ENCODE measurements at places on chromosomes 3 and 15.

DNA sequence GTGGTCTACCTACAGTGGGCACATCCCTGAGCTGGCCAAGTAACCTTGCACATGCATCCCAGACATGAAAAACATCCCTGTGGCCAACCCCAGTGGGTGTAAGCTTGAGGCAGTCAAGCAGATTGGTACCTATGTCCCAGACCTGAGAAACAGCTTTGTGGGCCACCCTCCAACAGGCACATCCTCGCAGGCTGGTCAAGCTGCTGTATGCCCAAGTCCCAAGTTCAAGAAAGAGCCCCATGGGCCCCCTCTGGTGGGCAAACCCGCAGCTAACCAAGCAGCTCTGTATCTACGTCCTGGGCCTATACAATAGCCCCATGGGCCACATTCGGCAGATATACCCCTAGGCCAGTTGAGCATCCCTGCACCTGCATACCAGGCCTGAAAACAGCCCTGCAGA, 186.3 kb upstream of the GPR149 start:
- no peaks in the 10 kb centered on the region for H3K36me3 ChIP-seq
- DNase-seq = no peak
- H3K27ac ChIP-seq = no peak overlapping the region

- H3K4me1 ChIP-seq = peaks cover 81% of the 10 kb centered on the region
- no peaks in the 10 kb centered on the region for H3K36me3 ChIP-seq
- peak overlapping the region; percentile 19 for H3K27ac ChIP-seq
- DNase-seq = no peak
- no peaks in the 10 kb centered on the region for H3K27me3 ChIP-seq
Observed at GRCh38 chr15:98731712-98732450, 83.5 kb downstream of the IGF1R start.

- H3K4me3 ChIP-seq = no peak overlapping the region
- H3K27me3 ChIP-seq = no peaks in the 10 kb centered on the region
- H3K36me3 ChIP-seq = no peaks in the 10 kb centered on the region
- H3K4me1 ChIP-seq = no peaks in the 10 kb centered on the region
- no peak for DNase-seq
- no peak overlapping the region for H3K27ac ChIP-seq
Observed at GRCh38 chr3:94532951-94533350, 470.1 kb downstream of the NSUN3 start.

DNA sequence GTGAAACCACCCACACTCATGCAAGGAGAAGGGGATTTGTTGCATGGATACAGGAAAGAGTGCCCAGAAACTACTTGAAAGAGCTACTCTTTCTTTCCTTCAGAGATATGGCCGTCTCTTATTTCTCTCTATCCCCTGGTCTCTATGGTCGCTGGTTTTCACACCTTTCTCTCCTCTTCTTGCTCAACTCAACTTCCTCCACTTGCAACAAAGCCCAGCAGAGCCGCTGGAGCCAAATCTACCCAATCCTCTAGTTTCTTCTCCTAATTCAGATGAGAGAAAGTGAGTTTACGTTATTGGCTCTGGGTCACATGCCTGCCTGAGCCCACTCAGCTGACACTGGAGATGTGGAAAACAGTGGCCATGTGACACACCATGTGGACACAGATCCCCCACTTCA, 215.2 kb downstream of the OSBPL10 start:
- DNase-seq = no peak
- H3K4me3 ChIP-seq = no peak overlapping the region
- H3K36me3 ChIP-seq = no peaks in the 10 kb centered on the region
- H3K27ac ChIP-seq = no peak overlapping the region
- H3K27me3 ChIP-seq = no peaks in the 10 kb centered on the region

- H3K27ac ChIP-seq = no peak overlapping the region
- peaks cover 27% of the 10 kb centered on the region for H3K4me1 ChIP-seq
- H3K4me3 ChIP-seq = no peak overlapping the region
Observed at GRCh38 chr15:69392352-69392751, 21.8 kb upstream of the KIF23 start.

- no peaks in the 10 kb centered on the region for H3K27me3 ChIP-seq
- H3K36me3 ChIP-seq = no peaks in the 10 kb centered on the region
- peak overlapping the region; percentile 94 for H3K27ac ChIP-seq
- peak; percentile 78 for DNase-seq
Observed at GRCh38 chr3:170358042-170359010, 811 bp downstream of the SKIL start.

GRCh38 chr15:41922353-41922752, 28.5 kb upstream of the SPTBN5 start:
- no peaks in the 10 kb centered on the region for H3K27me3 ChIP-seq
- no peak overlapping the region for H3K4me3 ChIP-seq
- H3K4me1 ChIP-seq = peaks cover 82% of the 10 kb centered on the region
- H3K36me3 ChIP-seq = no peaks in the 10 kb centered on the region
- H3K27ac ChIP-seq = peak overlapping the region; percentile 92

GRCh38 chr3:32616267-32616962, 45.8 kb upstream of the DYNC1LI1 start:
- no peak overlapping the region for H3K27ac ChIP-seq
- no peaks in the 10 kb centered on the region for H3K36me3 ChIP-seq
- no peaks in the 10 kb centered on the region for H3K27me3 ChIP-seq

GRCh38 chr3:52705438-52705687, 228 bp downstream of the GLT8D1 start:
- peaks cover 33% of the 10 kb centered on the region for H3K4me1 ChIP-seq
- DNase-seq = no peak
- H3K27me3 ChIP-seq = no peaks in the 10 kb centered on the region
- peak overlapping the region; percentile 89 for H3K4me3 ChIP-seq
- peak overlapping the region; percentile 83 for H3K27ac ChIP-seq

GRCh38 chr3:152469248-152470025, 200.7 kb downstream of the MBNL1 start:
- no peaks in the 10 kb centered on the region for H3K27me3 ChIP-seq
- no peak for DNase-seq
- no peak overlapping the region for H3K27ac ChIP-seq
- H3K36me3 ChIP-seq = no peaks in the 10 kb centered on the region
- H3K4me3 ChIP-seq = no peak overlapping the region

GRCh38 chr3:4794798-4795197, 184.4 kb upstream of the BHLHE40 start:
- no peaks in the 10 kb centered on the region for H3K27me3 ChIP-seq
- H3K4me1 ChIP-seq = no peaks in the 10 kb centered on the region
- no peak overlapping the region for H3K27ac ChIP-seq
- no peak for DNase-seq

DNA sequence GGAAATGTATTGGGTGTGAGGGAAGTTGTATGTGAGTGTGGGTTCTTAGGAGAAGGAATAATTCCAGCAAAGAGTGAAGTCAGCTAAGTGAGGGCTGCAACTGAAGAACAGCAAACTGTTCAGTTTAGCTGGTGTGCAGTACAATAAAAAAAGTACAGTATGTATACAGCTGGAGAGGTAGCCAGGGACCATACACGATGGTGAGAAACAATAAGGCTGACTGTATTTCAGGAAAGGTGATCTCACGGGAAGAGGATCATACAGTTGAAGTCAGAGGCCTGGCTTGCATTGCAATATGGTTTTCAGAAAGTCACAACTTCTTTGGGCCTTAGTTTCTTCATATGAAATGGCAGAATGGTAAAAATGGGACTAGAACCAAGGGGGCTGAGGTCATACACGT, 222.4 kb downstream of the NEK10 start:
- H3K27ac ChIP-seq = no peak overlapping the region
- no peaks in the 10 kb centered on the region for H3K27me3 ChIP-seq
- DNase-seq = no peak
- no peaks in the 10 kb centered on the region for H3K36me3 ChIP-seq
- no peak overlapping the region for H3K4me3 ChIP-seq
- H3K4me1 ChIP-seq = no peaks in the 10 kb centered on the region

DNA sequence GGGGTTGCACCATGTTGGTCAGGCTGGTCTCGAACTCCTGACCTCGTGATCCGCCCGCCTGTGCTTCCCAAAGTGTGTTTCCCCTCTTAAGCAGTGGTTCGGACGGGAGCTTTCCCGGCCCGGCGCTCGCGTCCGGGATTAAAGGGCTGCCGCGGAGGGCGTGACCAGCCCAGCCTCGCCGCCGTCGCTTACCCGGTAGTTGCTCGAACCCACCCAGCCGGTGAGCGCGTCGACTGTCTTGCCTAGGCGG, 513 bp downstream of the CLASP2 start:
- no peaks in the 10 kb centered on the region for H3K36me3 ChIP-seq
- peak overlapping the region; percentile 78 for H3K4me3 ChIP-seq
- peaks cover 11% of the 10 kb centered on the region for H3K4me1 ChIP-seq

- H3K27ac ChIP-seq = no peak overlapping the region
- no peaks in the 10 kb centered on the region for H3K36me3 ChIP-seq
- peaks cover 52% of the 10 kb centered on the region for H3K4me1 ChIP-seq
Observed at GRCh38 chr3:171351676-171352075, 108.5 kb downstream of the TNIK start.

DNA sequence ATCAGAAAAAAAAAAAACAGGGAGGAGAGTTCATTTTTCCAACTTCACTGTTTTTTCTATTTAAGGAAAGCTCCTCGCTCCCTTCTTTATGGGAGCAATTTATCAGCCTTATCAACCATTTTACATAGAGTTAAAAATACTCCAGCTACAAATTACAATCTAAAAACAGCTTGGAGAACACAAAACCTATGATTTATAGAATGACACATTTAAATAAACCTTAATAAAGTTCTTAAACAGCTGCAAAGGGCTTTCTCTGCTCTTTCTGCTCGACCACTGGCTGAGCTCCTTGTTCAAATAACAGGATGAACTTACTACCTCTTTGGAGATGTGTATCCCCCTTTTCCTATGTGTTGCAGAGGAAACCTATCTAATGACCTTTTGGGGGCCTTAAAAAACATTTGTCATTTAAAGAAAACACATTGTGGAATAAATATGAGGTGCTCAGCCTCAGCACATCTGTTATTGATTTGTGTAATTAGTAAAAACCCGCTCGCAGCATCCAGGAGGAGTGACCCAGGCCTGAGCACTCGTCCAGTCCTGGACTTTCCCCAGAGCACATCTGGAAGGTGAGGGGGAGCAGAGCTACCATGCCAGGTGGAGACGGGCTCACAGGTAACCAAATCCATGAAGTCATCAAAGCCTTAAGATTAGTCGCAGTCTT, 231.2 kb downstream of the ATP8B4 start:
- H3K27ac ChIP-seq = no peak overlapping the region
- H3K4me1 ChIP-seq = no peaks in the 10 kb centered on the region
- no peaks in the 10 kb centered on the region for H3K36me3 ChIP-seq
- no peaks in the 10 kb centered on the region for H3K27me3 ChIP-seq

GRCh38 chr15:98830034-98830634, 177.5 kb downstream of the PGPEP1L start:
- H3K4me1 ChIP-seq = no peaks in the 10 kb centered on the region
- H3K36me3 ChIP-seq = no peaks in the 10 kb centered on the region
- no peak overlapping the region for H3K4me3 ChIP-seq
- H3K27ac ChIP-seq = no peak overlapping the region
- no peaks in the 10 kb centered on the region for H3K27me3 ChIP-seq

DNA sequence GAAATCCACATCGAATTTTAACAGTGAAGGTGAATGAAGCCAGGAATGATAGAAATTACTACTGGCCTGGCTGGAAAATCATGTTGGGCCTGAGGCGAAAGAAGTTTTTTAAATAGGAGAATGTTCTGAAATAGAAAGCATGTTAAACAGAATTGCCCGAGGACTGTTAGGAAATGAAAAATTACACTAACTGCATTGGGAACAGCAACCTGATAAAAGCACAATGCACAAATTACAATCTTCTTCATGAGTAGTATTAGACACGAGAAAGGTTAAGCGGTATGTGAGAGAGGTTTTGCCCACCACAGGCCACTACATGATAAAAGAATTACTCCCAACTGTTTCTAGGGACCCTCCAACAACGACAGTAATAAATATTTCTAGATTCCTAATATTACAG, 18.9 kb downstream of the GBE1 start:
- peaks cover 24% of the 10 kb centered on the region for H3K4me1 ChIP-seq
- H3K36me3 ChIP-seq = no peaks in the 10 kb centered on the region
- no peaks in the 10 kb centered on the region for H3K27me3 ChIP-seq
- DNase-seq = no peak
- H3K4me3 ChIP-seq = no peak overlapping the region

- peaks cover 24% of the 10 kb centered on the region for H3K4me1 ChIP-seq
- H3K4me3 ChIP-seq = no peak overlapping the region
- DNase-seq = no peak
- H3K27ac ChIP-seq = no peak overlapping the region
- no peaks in the 10 kb centered on the region for H3K27me3 ChIP-seq
Observed at GRCh38 chr15:55277715-55278114, 11.9 kb downstream of the RAB27A start.

GRCh38 chr3:62114763-62115162, 258.6 kb downstream of the FEZF2 start:
- no peaks in the 10 kb centered on the region for H3K4me1 ChIP-seq
- no peak for DNase-seq
- H3K27ac ChIP-seq = no peak overlapping the region

DNA sequence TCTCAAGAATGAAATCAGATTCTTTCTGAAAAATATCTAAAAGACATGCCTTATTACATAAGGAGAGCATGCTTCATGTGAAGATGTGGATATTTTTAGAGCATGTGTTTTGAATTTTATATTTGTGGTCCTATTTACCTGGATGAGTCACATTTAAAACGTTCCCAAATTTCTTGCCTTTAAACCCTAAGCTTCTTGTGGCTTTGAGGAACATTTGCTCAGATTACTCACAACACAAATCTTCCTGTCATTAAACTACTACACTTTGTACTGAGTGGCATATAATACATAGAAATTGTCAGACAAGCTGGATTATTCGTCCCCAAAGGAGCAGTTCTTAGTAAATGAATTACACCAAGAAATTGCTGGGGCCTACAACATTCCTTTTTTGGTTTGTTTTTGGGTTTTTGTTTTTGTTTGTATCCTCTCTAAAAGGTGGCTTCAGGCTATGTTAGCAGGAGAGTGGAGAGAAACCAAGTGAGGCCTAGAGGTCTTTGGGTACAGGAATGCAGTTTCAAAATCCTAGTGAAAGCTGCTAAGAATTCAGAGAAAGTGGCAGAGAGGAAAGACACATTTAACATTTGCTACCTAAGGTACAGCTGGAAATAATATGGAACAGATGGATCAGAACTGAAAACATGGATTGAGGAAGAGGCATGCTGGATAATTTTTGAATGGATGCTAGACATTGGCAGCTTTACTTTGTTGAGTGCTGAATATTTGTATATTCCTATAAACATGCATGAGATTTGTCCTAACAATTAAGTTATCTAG, 128.1 kb downstream of the RPL22L1 start:
- H3K4me1 ChIP-seq = no peaks in the 10 kb centered on the region
- no peak overlapping the region for H3K27ac ChIP-seq
- no peaks in the 10 kb centered on the region for H3K36me3 ChIP-seq
- DNase-seq = no peak
- H3K4me3 ChIP-seq = no peak overlapping the region

GRCh38 chr3:134426660-134427181, 52.5 kb upstream of the AMOTL2 start:
- no peaks in the 10 kb centered on the region for H3K36me3 ChIP-seq
- H3K4me3 ChIP-seq = no peak overlapping the region
- no peak overlapping the region for H3K27ac ChIP-seq
- H3K4me1 ChIP-seq = no peaks in the 10 kb centered on the region
- H3K27me3 ChIP-seq = no peaks in the 10 kb centered on the region

- no peaks in the 10 kb centered on the region for H3K4me1 ChIP-seq
- no peak overlapping the region for H3K27ac ChIP-seq
- H3K4me3 ChIP-seq = no peak overlapping the region
- no peaks in the 10 kb centered on the region for H3K27me3 ChIP-seq
- no peak for DNase-seq
Observed at GRCh38 chr3:177251755-177252154, 54.5 kb upstream of the TBL1XR1 start.

- no peaks in the 10 kb centered on the region for H3K36me3 ChIP-seq
- H3K4me3 ChIP-seq = no peak overlapping the region
- no peak for DNase-seq
- H3K27ac ChIP-seq = no peak overlapping the region
Observed at GRCh38 chr15:69610858-69611257, 158.2 kb downstream of the RPLP1 start.

Data from body of pancreas (tissue), 4 donors.